Coronary artery (tissue), 2 donors: ENCODE measurements at places on chromosomes 6 and 20.
A peak's percentile ranks its signal among the peaks of the same experiment; 100 is the strongest.

- no peak for DNase-seq
These were observed 103.1 kb downstream of the TCP11 start for GRCh38 chr6:35038076-35038475.

DNA sequence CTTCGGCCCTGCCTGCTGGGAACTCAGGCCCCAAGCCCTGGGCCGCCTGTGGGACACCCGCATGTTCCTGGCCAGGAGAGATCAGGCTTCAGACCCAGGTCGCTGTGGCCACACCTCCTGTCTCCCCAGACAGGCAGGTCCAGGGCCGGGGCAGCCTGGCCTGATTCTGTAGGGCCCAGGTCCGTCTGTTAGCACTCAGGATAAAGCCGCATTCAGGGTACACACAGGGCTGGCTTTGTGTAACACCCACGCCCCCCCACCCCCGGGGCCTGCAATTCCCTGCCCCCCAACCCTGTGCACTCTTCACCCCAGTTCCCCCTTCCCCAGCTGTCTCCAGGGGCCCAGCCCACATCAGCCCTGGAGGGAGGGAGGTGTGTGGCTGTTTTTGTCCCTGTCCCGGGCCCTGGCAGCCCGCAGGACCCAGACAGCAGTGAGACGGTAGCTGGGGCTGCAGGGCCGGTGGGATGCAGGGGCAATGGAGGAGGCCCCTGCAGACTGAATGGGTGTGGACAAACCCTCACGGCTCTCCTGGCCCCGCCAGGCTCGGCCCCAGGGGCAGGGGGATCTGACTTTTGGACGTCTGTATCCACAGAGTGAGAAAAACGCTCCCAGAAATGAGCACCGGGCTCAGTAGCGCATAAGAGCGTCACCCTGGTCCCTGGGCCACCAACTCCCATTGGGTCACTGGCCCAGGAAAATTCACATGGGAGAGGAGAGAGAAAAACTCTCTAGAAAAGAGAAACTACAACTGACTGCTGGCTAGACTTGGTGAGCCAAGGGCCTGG is 42.4 kb upstream of the ZBP1 start:
- peak; percentile 72 for DNase-seq

DNA sequence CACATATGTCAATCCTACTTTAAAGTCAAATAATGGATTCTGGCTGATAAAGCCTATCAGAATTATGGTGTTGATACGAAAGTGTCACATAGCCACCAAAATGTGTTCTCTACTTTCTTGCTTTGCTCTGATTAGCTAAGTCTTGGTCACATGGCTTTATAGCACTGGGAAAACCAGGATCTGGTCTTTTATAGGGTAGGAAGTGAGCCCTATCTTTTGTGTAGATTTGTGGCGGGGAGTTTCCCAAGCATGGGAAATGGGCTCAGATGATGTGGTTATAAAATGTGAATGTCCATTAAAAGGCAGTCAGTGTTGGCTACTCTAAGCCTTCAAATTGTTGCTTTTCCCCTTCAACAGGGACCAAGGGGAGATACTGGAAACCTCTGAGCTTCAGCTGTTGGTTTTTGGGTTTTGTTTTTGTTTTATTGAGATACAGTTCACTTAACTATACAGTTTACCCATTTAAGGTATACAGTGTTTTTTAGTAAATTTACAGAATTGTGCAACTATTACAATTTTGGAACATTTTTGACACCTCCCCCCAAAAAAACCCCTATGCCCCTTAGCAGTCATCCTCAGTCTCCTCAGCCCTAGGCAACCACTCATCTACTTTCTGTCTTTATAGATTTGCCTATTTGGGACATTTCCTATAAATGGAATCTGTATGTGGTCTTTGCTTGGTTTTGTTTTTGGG is 12.2 kb downstream of the RRP36 start:
- DNase-seq, result no peak

GRCh38 chr20:63090682-63091571 is 84.2 kb upstream of the BHLHE23 start:
- peak; percentile 56 for DNase-seq

DNA sequence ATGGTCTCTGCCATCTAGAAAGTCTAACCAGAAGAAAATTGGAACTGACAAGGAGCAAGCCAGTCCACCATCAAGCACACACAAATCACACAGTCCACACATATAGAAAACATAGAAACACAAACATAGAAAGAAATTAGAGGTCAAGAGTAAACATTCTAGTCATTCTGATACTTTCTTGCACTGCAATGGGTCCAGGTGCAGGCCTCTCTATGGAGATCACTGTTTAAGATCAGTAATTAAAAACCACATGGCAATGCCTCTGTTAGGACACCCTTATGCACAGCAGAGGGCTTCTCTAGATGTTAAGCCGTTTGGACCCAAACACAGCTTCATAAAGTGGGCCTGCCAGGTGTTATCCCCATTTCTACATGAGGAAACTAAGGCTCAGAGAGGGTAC is 42.8 kb upstream of the SLC22A23 start:
- no peak for DNase-seq

- no peak for DNase-seq
These were observed 33.3 kb downstream of the HMGN3 start for GRCh38 chr6:79201143-79201542.

GRCh38 chr6:134529921-134530320 is 212.0 kb upstream of the SGK1 start:
- DNase-seq, result no peak

GRCh38 chr6:155126727-155127439 is 131.8 kb downstream of the TIAM2 start:
- no peak for DNase-seq

GRCh38 chr20:3987296-3987695 is 28.1 kb downstream of the RNF24 start:
- no peak for DNase-seq

- no peak for DNase-seq
These were observed 50.7 kb downstream of the BMP2 start for GRCh38 chr20:6818033-6818808.

- DNase-seq, result no peak
These were observed 123.1 kb downstream of the MRPL14 start for GRCh38 chr6:44004136-44004535.

- no peak for DNase-seq
These were observed 356.6 kb downstream of the PREX1 start for GRCh38 chr20:48471176-48471575.

GRCh38 chr6:144365271-144365670 is 80.1 kb downstream of the UTRN start:
- DNase-seq, result no peak

DNA sequence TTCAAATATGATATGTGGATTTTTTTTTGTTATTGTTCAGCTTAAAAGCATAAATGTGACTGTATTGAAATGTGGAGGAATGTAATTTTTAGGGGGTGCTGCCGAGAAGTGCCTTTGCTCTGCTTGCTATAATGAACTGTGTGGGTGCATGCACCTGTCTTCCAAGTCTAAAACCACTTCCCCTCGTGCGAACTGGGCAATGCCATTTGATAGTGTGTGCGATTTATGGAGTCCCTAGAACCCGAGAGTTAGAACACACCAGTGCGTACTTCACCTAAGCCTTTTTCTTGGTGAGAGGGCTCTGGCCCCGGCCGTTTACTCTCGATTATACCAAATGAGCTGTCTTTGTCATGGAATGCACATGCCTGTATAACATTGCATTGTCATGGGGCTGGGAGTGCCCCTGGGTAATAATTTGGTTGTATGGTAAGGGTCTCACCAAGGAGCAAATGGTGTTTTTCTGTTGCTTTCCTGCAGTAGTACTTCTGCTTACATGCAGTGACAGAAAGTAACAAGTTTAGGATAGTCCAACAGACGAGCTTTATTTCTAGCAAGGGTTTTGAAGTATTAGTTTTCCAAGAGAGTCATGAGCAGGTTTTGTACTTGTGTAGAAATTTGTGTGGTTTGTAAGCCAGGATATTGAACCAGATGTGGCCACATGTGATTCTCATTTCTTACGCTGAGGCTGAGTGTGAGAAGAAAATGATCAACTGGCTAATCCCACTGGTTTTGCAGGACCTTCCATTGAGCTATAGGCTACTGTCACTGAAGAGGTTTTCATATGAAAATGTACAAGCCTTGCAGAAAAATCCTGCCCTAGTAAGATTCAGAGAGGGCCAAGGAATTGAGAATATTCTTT is 172.4 kb downstream of the DTNBP1 start:
- no peak for DNase-seq

GRCh38 chr6:75147512-75147911 is 58.3 kb downstream of the COL12A1 start:
- no peak for DNase-seq

GRCh38 chr6:56693246-56693607 is 50.5 kb upstream of the DST start:
- no peak for DNase-seq

GRCh38 chr6:23180504-23181293 is 611.3 kb downstream of the HDGFL1 start:
- DNase-seq, result no peak

- peak; percentile 16 for DNase-seq
These were observed 5.6 kb upstream of the STX16 start for GRCh38 chr20:58645412-58645968.

GRCh38 chr6:79157961-79158644 is 76.4 kb downstream of the HMGN3 start:
- no peak for DNase-seq

DNA sequence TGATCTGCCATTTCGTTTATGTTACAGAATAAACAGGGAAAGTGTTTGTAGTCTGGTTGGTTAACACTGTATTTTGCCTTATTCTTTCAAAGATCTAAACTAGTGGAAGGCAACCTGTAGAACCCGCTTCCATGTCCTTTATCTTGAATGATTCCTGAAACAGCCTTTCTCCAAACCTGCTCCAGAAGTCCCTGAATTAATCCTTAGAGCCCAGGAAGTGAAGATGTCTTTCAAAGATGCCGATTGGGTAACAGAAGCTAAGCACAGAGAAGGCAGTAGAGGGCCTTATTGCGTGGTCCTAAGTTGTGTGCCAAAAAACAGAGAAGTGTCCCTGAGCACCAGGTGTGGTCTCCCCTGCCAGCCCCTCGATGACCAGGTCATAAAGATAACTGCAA is 19.2 kb upstream of the ZSCAN16 start:
- DNase-seq, result no peak

DNA sequence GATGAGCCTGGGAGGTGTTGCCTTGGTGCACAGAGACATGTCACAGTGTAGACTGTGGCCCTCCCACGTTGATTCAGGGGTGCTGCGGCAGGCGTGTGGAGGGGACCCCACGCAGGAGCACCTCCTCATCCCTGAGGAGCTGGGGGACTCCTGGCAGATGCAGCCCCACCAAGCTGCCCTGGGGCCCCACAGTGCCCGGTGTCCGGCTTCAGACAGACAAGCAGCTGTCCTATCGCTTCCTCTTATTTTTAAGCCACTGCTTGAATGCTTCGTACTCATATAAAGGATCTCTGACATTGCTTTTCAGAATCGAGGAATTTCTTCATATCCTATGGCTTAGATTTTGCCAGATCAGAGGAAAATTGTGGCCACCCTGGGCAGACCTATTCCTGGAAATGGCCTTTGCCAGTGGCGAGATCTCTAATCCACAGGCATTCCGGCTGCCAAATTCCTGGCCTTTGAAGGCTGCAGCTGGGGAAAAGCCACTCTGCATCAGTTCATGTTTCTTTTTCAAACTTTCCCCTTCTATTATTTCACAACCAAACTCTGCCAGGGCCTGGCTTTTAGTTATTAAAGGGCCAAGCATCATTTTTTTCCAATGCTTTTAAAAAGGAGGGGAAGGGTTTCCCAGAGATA is 337.0 kb downstream of the THBS2 start:
- DNase-seq, result no peak

GRCh38 chr20:16083639-16084280 is 489.5 kb downstream of the KIF16B start:
- no peak for DNase-seq

GRCh38 chr6:63975699-63976098 is 340.1 kb downstream of the PHF3 start:
- DNase-seq, result no peak

GRCh38 chr20:25018841-25019240 is 26.3 kb upstream of the APMAP start:
- no peak for DNase-seq

GRCh38 chr6:163313981-163314380 is 100.5 kb upstream of the QKI start:
- no peak for DNase-seq

DNA sequence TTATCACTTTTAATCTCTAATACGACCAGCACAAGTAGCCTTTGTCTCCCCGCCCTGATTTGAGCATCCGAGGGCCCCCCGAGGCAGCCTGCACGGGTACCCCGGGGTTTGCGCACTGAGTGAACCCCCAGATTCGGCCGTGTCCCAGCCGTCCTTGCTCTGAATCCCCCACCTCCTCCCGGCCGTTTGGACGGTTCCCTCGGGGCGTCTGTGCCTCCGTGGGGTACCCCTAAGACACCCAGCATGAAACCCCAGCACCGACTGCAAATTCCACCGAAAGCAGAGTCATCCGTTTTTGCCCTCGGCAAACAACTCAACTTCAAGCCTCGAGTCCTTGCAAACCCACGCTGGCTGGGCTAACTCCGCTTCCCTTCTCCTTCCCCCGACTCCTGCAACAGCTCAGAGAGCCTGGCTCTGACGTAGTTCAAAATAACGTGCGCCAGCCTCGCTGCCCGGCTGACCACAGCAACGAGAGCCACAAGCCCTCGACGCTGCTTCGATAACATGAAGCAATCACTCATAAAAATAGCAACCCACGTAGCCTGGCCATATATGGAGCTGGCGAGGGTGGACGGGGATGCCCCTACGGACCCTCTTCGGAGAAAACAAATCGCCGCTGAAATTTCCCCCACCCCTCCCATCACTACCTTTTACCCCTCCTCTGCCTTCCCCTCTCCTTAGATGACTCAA is 764 bp upstream of the SNAP25 start:
- DNase-seq, result peak; percentile 78
